ENCODE measurements at places on chromosomes 3 and 15.
A peak's percentile ranks its signal among the peaks of the same experiment; 100 is the strongest.

DNA sequence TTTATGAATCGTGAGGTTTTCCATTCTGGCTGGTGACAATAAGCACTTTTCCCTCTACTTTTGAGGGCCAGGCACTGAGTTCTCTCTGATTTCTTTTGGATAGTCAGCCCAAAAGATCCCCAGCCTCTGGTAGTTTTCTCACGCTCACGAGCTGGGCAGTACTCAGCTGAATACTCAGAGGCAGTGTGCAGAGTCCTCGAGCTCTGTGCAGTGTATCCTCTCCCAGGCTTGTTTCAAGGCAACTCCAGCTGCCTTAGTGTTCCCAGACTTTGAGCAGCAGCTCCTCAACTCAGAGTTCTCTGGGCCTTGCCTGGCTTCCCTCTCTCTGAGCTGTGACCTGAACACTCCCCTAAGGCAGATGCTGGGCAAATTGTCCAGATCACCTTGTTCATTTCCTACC lies 59.1 kb upstream of the IQSEC1 start:
- DNase-seq: no peak

DNA sequence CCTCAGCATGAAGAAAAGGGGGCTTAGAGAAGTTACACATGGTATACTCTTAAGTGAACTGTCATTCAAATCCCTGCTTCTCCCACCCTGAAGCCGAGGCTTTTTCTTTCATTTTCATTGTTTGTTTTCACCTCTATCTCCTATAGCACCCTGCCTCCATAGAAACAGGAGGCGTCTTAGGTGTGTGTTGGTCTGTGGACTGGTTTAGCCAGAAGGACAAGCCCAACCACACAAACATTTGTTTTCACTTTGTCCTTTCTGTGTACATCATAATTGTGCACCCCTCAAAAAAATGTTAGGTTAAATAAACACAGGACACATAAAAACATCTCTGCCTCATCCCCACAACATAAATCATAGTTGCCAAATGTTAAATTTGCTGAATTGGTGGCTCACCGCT lies 73.3 kb upstream of the UBE2E2 start:
- no peak for DNase-seq

- no peak for DNase-seq
These were observed 13.8 kb upstream of the TBC1D23 start for GRCh38 chr3:100246999-100247398.

DNA sequence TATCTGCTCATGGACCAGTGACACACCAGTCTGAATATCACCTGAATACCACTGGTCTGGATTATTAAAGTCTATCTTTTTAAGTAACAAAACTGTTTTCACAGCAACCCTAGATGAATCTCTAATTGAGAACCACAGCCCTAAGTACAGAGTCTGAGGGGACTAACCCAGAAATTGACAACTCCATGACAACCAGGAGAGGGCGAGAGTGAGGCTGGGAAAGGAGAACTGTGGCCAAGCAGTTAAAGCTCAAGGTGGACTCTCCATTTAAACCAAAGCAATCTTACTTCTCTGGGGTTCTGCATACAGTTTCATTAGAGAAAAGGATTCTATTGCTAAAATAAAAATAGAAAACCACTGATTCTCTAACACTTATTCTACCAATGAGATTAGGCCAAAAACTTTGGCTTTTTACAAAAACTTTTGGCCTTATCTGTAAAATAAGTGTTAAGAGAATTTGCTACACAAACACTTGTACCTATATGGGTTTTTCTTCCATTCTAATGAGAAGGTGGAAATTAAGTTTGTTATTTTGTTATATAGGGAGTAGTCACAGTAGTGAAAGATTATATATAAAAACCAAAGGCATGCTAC lies 11.4 kb downstream of the NEK10 start:
- DNase-seq: peak; percentile 66

- no peak for DNase-seq
These were observed 400.5 kb upstream of the C2CD4B start for GRCh38 chr15:62565634-62566026.

GRCh38 chr3:128452120-128452519 lies 14.6 kb downstream of the DNAJB8 start:
- DNase-seq: no peak

GRCh38 chr15:56207711-56208110 lies 36.0 kb downstream of the RFX7 start:
- DNase-seq: no peak

All from inflammatory macrophage (primary cell).